ENCODE measurements at places on chromosomes 3 and 15. TPM values are rescaled to one million over a fixed set of nuclear protein-coding genes. Genes with fewer than 3 reads are reported as not detected.

The STARD9 gene
- total RNA-seq: 13.6 TPM

- no peak for DNase-seq
These were observed 309.2 kb downstream of the PDCD6IP start for GRCh38 chr3:34107669-34108068.

DNA sequence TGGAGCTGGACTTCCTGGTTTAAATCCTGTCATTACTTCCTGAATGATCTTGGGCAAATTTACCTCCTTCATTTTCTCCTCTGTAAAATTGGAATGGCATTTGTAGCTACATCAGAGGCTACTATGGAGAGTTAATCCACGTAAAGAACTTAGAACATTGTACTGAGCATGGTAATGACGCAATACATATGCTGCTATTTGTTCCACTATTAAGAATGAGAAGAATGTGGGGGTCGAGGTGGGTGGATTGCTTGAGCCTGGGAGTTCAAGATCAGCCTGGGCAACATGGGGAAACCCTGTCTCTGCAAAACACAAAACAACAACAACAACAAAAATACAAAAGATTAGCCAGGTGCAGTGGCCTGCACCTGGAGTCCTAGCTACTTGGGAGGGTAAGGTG, 250.6 kb downstream of the RYR3 start:
- DNase-seq: no peak

DNA sequence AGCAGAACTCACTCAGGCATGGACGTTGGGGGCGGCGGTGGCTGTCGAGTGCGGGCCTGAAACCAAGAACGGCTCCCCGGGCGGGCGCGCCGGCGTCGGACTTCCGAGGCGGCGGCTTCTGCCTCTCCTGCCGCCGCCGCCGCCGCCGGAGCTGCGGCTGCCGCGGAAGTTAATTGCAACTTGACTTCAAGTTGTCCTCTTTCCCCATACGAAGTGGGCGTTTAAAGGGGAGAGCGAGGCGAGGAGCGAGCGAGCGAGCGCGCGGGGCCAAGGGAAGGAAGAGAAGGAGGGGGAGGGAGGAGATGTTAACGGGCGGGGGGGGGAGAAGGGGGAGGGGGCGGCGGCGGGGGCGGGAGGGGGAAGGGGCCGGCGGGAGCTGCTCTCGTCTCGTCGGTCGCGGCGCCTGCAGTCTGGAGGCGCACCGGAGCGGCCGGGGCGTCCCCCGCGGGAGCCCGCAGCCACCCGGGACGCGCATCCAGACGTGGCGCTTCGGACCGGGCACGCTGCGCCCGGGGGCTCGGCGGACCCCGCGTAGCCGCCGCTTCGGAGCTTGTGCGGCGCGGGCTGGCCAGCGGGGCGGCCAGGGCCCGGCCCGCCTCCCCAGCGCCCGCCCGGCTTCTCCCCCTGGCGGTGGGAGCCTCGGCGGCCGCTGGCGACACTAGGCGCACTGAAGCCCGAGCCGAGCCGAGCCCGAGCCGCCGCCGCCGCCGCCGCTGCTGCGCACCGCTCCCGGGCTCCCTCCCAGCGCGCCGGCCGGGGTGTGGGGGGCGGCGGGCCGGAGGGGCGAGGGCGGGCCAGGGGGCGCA, 19.7 kb upstream of the SATB1 start:
- DNase-seq: no peak

Measured in chondrocyte (in vitro differentiated cells).